ENCODE measurements at places on chromosomes 6 and 20. TPM values are rescaled to one million over a fixed set of nuclear protein-coding genes. Genes with fewer than 3 reads are reported as not detected.

The TRMT11 gene
- 49.7 TPM for total RNA-seq

The MYL9 gene
- total RNA-seq, result 258 TPM

The SENP6 gene
- total RNA-seq, result 101 TPM

The TCP11 gene
- 0.73 TPM for total RNA-seq

- peaks cover 22% of the 10 kb centered on the region for H3K36me3 ChIP-seq
- peak; percentile 23 for DNase-seq
- H3K27ac ChIP-seq, result peak overlapping the region; percentile 8
- H3K27me3 ChIP-seq, result no peaks in the 10 kb centered on the region
These were observed 4.0 kb downstream of the DYNLT1 start for GRCh38 chr6:158640519-158640918.

- peaks cover 20% of the 10 kb centered on the region for H3K4me1 ChIP-seq
- no peaks in the 10 kb centered on the region for H3K27me3 ChIP-seq
- peak overlapping the region; percentile 93 for H3K27ac ChIP-seq
- peak overlapping the region; percentile 25 for H3K4me3 ChIP-seq
These were observed 37.6 kb upstream of the HINT3 start for GRCh38 chr6:125918681-125919566.

DNA sequence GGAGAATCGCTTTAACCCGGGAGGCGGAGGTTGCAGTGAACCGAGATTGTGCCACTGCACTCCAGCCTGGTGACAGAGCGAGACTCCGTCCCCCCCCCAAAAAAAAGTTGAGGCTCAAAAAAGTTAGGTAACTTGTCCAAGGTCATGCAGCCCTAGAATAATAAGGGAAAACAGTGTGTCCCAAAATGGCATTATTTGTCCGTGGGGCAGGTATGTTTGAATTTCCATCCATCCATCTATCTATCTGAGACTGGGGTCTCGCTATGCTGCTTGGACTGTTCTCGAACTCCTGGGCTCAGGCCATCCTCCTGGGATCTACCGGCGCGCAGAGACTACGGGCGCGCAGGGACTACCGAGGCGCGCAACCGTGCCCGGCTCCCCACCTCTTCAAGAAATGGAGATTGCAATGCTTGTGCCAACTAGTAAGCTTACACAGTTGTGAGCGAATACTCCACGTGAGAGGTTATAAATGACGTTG is 374 bp upstream of the ABCC10 start:
- DNase-seq, result no peak
- H3K36me3 ChIP-seq, result peaks cover 10% of the 10 kb centered on the region
- H3K27me3 ChIP-seq, result no peaks in the 10 kb centered on the region
- H3K4me1 ChIP-seq, result peaks cover 29% of the 10 kb centered on the region
- peak overlapping the region; percentile 94 for H3K27ac ChIP-seq

Data from stomach (tissue), 19 donors.